ENCODE measurements at places on chromosomes 2 and 18. TPM values are rescaled to one million over a fixed set of nuclear protein-coding genes. Genes with fewer than 3 reads are reported as not detected.

VAMP5 gene
- total RNA-seq: 122 TPM

FAP gene
- total RNA-seq: 0.39 TPM

HOXD13 gene
- not detected for total RNA-seq

NEMP2 gene
- 2.5 TPM for total RNA-seq

ZC3H8 gene
- total RNA-seq: 16.5 TPM

NCKAP5 gene
- total RNA-seq: 1.0 TPM

IL36B gene
- total RNA-seq: not detected

DYSF gene
- total RNA-seq: 19.4 TPM

GREB1 gene
- total RNA-seq: 2.8 TPM

MEP1B gene
- total RNA-seq: not detected

ADRA2B gene
- total RNA-seq: 1.7 TPM

FKBP1B gene
- 5.5 TPM for total RNA-seq

TEKT4 gene
- total RNA-seq: not detected

- no peaks in the 10 kb centered on the region for H3K27me3 ChIP-seq
- no peak for DNase-seq
- H3K27ac ChIP-seq: no peak overlapping the region
- H3K4me1 ChIP-seq: peaks cover 6% of the 10 kb centered on the region
- no peak overlapping the region for H3K4me3 ChIP-seq
Measured at GRCh38 chr2:60862642-60863041, 18.7 kb upstream of the REL start.

- no peaks in the 10 kb centered on the region for H3K4me1 ChIP-seq
- no peak overlapping the region for H3K4me3 ChIP-seq
- DNase-seq: no peak
- peaks cover 11% of the 10 kb centered on the region for H3K27me3 ChIP-seq
- H3K36me3 ChIP-seq: no peaks in the 10 kb centered on the region
- H3K27ac ChIP-seq: no peak overlapping the region
Measured at GRCh38 chr2:113050921-113051895, 1.5 kb downstream of the IL36B start.

GRCh38 chr18:3624935-3625741 lies 175.2 kb downstream of the TGIF1 start:
- peak; percentile 54 for DNase-seq
- no peak overlapping the region for H3K4me3 ChIP-seq
- H3K27ac ChIP-seq: peak overlapping the region; percentile 64
- peaks cover 33% of the 10 kb centered on the region for H3K4me1 ChIP-seq
- H3K36me3 ChIP-seq: no peaks in the 10 kb centered on the region

DNA sequence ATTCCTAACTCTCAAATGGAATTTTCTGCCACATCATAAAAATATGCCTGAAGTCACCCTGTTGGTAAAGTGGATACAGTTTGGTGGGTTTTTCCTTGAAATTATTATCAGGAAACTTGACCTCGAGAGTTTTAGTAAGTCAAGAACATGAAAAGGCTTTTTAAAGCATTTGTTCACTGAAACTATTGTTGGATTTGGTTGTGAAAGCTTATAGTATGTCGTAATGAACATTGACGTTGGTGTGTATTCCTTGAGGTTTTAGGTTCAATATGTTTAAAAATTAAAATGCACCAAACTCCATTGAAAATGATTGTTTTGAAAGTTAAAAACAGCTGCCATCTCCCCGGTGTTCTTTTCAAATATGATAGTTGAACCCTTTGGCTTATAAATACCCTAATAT lies 30.8 kb downstream of the AOX1 start:
- no peak for DNase-seq
- no peaks in the 10 kb centered on the region for H3K27me3 ChIP-seq
- peaks cover 32% of the 10 kb centered on the region for H3K4me1 ChIP-seq
- peak overlapping the region; percentile 80 for H3K27ac ChIP-seq
- H3K36me3 ChIP-seq: no peaks in the 10 kb centered on the region
- no peak overlapping the region for H3K4me3 ChIP-seq

GRCh38 chr2:120267348-120267747 lies 14.7 kb downstream of the RALB start:
- no peak for DNase-seq
- no peaks in the 10 kb centered on the region for H3K27me3 ChIP-seq
- H3K4me3 ChIP-seq: no peak overlapping the region
- H3K4me1 ChIP-seq: no peaks in the 10 kb centered on the region

GRCh38 chr2:202215179-202215578 lies 23.2 kb downstream of the SUMO1 start:
- no peaks in the 10 kb centered on the region for H3K36me3 ChIP-seq
- H3K4me3 ChIP-seq: no peak overlapping the region
- no peaks in the 10 kb centered on the region for H3K27me3 ChIP-seq
- no peaks in the 10 kb centered on the region for H3K4me1 ChIP-seq
- DNase-seq: no peak

- DNase-seq: peak; percentile 58
- H3K27ac ChIP-seq: peak overlapping the region; percentile 67
- no peaks in the 10 kb centered on the region for H3K27me3 ChIP-seq
Measured at GRCh38 chr18:77004555-77005380, 127.8 kb downstream of the MBP start.

GRCh38 chr2:64812285-64812684 lies 158.6 kb upstream of the SERTAD2 start:
- H3K27me3 ChIP-seq: no peaks in the 10 kb centered on the region
- no peaks in the 10 kb centered on the region for H3K36me3 ChIP-seq
- no peak overlapping the region for H3K27ac ChIP-seq
- H3K4me3 ChIP-seq: no peak overlapping the region
- DNase-seq: no peak

- H3K4me3 ChIP-seq: no peak overlapping the region
- H3K4me1 ChIP-seq: peaks cover 38% of the 10 kb centered on the region
- no peaks in the 10 kb centered on the region for H3K27me3 ChIP-seq
Measured at GRCh38 chr2:241378816-241379215, 22.7 kb downstream of the FARP2 start.

GRCh38 chr2:238095143-238095542 lies 5.0 kb upstream of the ESPNL start:
- H3K4me1 ChIP-seq: no peaks in the 10 kb centered on the region
- no peak overlapping the region for H3K4me3 ChIP-seq
- no peak overlapping the region for H3K27ac ChIP-seq

GRCh38 chr2:39875914-39876267 lies 96.8 kb upstream of the THUMPD2 start:
- no peaks in the 10 kb centered on the region for H3K36me3 ChIP-seq
- H3K4me1 ChIP-seq: no peaks in the 10 kb centered on the region
- H3K4me3 ChIP-seq: no peak overlapping the region

GRCh38 chr18:31760695-31761094 lies at the start of gene SLC25A52:
Gene SLC25A52 (minus strand): TSS chr18:31760880. CDS start chr18:31760661, 219 bp downstream.
- no peaks in the 10 kb centered on the region for H3K36me3 ChIP-seq
- H3K4me3 ChIP-seq: no peak within 1 kb of the TSS
- H3K4me1 ChIP-seq: no peaks in the 10 kb centered on the region
- no peak within 1 kb of the TSS for H3K27ac ChIP-seq

GRCh38 chr2:35428548-35428947 lies 927.0 kb upstream of the CRIM1 start:
- no peaks in the 10 kb centered on the region for H3K4me1 ChIP-seq
- no peaks in the 10 kb centered on the region for H3K36me3 ChIP-seq
- no peaks in the 10 kb centered on the region for H3K27me3 ChIP-seq
- DNase-seq: peak; percentile 41

GRCh38 chr2:20448246-20448976 lies 1.5 kb downstream of the RHOB start:
- H3K27ac ChIP-seq: peak overlapping the region; percentile 98
- peak overlapping the region; percentile 91 for H3K4me3 ChIP-seq
- peak; percentile 56 for DNase-seq
- peaks cover 38% of the 10 kb centered on the region for H3K4me1 ChIP-seq
- no peaks in the 10 kb centered on the region for H3K27me3 ChIP-seq

DNA sequence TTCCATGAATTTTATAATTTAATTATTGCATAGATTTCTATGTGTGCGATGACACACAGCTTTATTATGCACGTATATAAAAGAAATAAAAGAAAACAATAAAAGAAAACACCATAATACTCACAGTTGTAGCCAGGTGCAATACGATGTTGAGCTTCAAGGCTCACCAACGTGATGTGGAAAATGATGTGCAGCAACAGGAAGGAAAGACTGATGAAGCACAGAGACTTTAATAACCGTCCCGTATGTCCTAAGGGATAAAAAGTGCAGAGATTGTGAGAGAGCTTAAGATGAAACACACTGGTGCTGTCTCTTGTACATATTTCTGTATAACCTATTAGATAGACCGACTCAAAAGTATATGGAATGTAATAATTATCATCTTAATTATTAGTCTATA lies 170.0 kb downstream of the PIEZO2 start:
- H3K27me3 ChIP-seq: no peaks in the 10 kb centered on the region
- no peak overlapping the region for H3K27ac ChIP-seq
- H3K36me3 ChIP-seq: no peaks in the 10 kb centered on the region
- no peaks in the 10 kb centered on the region for H3K4me1 ChIP-seq

DNA sequence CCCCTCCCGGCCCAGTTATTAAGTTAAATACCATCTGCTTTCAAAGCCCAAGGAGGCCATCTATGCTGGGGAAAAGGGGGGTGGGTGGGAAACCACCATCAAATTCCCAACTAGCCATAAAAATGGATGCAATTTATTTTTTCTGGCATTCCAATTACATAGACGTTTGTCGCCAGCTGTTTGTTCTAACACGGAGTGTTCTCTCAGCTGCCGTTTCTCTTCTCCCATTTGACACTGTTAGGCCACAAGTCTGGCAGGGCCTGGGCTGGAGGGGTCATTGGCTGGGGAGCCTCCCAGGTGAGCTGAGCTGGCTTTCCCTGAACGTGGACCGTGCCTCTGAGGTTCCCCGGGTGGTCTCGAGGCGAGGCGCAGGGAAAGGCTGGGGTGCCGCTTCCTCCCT lies 16.6 kb downstream of the ATOH8 start:
- peaks cover 63% of the 10 kb centered on the region for H3K4me1 ChIP-seq
- no peak for DNase-seq
- H3K4me3 ChIP-seq: no peak overlapping the region
- no peaks in the 10 kb centered on the region for H3K36me3 ChIP-seq
- H3K27ac ChIP-seq: no peak overlapping the region

Data from adrenal gland (tissue), 19 donors.